ENCODE measurements at places on chromosomes 6 and 20. TPM values are rescaled to one million over a fixed set of nuclear protein-coding genes. Genes with fewer than 3 reads are reported as not detected.

DNA sequence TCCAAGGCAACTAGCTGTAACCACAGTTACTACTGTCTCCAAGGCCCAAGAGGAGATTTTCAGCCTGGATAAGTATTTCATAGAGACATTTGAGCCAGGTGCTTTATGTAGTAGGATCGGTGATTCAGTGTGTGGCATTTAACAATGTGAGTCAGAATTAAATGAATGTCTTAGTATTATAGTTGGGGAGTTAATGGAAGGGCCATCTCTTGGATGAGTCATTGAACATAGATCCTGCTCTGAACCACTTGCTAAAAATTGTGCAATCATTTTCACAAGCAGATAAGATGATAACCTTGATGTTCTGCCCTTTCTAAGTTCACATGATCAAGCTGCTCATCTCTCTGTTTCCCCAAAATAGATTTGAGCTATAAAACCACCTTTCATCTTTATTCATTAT is 668.9 kb upstream of the CITED2 start:
- no peaks in the 10 kb centered on the region for H3K27me3 ChIP-seq
- H3K4me1 ChIP-seq = peaks cover 16% of the 10 kb centered on the region
- H3K4me3 ChIP-seq = no peak overlapping the region

DNA sequence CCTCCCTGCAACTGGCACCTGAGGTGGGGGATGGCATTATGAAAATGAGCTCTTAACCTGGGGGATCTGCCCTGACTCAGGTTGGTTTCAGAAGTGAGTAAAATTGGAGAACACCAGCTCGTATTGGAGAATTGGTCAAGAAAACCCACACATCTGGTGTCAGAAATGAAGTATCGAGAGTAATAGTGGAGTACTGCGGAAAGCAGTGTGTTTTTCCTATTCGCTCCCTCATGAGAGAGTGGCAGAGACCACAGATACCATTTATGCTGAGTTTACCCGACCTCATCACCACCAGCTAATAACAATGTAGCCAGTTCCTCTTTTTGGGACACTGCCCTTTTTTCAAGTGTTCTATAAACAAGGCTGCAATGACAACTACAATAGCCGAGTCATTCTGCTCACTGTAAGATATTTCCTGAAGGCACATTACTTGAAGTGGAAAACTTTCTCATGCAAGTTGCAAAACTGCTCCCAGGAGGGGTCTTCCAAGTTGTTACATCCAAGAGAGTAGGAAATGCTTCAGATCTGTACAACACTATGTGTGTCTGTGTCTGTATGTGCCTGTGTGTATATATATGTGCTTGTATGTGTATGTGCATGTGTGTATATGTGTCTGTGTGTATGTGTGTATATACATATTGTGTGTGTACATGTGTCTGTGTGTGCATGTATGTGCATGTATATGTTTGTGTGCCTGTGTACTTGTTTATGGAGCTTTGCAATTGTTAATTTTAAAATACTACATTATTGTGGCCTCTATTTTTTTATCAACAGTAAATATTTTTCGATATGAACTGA is 106.0 kb upstream of the CST7 start:
- H3K27me3 ChIP-seq = no peaks in the 10 kb centered on the region
- no peaks in the 10 kb centered on the region for H3K4me1 ChIP-seq
- DNase-seq = no peak

DNA sequence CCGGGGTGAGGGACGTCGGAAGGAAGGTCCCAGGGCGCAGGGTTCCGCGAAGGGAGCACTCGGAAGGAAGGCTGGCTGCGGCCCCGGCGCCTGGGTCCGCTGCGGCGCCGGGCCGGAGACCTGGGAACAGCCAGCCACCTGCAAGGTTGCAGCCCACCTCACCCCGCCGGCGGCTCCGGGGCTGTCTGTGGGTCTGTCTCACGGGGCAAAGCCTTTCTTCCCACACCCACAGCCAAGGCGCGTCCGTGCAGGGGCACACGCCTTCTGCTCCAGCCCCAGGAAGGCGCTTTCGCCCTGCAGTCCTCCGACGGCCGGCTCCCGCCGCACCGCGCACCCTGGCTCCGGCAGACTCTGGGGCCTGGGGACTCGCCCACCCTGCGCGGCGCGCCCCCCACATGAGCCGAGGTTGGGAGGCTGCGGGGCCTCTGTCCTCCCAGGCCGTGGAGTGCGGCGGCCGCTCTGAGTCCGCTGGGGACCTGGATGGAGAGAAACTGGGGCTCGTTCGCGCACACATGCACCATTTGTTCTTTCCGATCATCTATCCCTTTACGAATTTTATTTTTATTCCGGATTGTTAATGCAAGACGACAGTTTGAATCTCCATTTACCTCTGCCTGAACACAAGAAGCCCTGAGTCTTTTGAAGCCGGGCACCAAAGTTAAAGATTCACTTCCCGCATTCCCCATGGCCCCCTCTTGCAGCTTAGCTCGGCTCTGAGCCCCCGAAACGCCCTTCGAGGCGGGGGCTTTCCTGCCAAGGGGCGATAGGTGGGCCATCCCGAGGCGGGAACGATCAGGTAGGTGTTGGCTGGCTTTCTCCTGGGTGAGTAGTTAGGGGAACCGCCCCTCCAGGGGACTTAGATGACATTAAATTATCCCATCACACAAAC is 4.5 kb upstream of the FOXC1 start:
- peaks cover 11% of the 10 kb centered on the region for H3K4me1 ChIP-seq
- peaks cover 37% of the 10 kb centered on the region for H3K27me3 ChIP-seq
- H3K27ac ChIP-seq = no peak overlapping the region

DNA sequence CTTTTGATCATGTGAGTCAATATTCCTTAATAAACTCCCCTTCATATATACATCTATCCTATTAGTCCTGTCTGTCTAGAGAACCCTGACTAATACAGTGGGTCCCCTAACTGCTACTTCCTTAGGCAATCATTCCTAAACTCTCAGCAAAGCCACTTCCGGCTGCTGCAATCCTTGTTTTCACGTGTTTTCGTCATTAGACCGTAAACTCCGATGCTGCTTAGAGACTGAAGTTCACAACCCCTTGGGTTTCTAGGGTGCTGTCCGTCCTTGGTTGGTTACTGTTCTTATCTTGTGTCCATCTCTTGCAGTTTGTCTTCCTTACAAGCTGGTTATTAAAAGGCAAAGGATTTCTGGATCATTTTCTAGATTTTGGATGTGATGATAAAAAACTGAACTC is 106.4 kb downstream of the GMPR start:
- peak overlapping the region; percentile 72 for H3K27ac ChIP-seq
- no peaks in the 10 kb centered on the region for H3K36me3 ChIP-seq
- no peaks in the 10 kb centered on the region for H3K27me3 ChIP-seq

DNA sequence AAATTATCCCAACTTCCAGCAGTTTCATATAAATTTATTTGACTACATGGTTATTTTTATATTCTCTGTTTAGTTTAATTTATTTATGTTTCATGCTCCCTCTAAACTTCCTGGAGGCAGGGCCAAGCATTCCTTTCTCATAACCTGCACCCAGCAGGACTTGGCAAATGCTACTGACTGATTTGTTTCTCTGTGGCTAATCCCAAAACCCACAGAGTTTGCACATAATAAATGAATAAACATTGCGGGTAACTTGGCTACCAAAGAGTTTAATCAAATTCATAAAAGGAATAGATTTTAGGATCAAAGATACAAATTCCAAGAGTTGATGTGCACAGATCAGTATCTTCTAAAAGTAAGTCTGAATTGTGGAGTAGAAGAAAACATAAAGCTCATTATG is 239.5 kb downstream of the SLC35F1 start:
- H3K36me3 ChIP-seq = no peaks in the 10 kb centered on the region
- DNase-seq = no peak
- no peak overlapping the region for H3K4me3 ChIP-seq

- DNase-seq = no peak
- no peak overlapping the region for H3K4me3 ChIP-seq
- no peaks in the 10 kb centered on the region for H3K36me3 ChIP-seq
- H3K27ac ChIP-seq = no peak overlapping the region
Measured at GRCh38 chr6:14108571-14109410, 8.8 kb upstream of the CD83 start.

PTCHD4 gene
- 0.29 TPM for total RNA-seq

TMEM14C gene
- 219 TPM for total RNA-seq

DNA sequence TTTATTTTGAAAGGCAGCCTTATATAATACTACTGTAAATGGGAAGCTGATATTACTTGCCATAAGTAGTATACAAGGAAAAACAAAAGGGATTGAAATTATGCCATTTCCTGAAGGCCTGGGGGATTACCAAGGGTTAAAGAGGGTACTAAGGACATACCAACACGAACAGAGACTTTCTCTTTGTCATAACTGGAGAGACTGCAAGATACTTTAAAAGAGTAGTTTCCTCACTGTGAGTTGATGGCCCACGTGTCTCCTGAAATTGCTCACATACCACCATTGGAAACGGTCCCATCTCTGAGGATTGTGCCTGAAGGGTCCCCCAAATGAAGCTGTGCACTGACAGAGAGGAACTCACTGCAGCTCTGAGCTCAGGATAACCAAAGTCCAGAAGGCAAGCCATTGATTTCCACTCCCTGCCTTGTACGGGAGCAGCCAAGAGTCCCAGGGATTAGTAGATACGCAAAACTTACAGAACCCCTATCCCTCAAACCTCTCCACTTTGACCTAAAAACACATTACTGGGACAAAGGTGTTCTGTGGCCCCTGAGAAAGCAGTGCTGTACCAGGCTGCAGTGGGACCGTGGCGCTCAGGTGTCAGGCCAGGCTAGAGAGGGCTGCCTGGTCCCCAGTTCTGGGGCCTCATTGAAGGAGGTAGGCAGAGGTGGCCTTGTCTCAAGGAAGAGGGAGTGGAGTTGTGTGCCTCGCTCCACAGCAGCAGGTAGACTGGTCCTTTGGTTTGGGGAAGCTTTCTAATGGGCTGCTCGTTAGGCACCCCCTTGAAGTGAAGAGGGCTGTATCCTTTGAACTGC is 15.2 kb downstream of the PSMG4 start:
- H3K4me3 ChIP-seq = no peak overlapping the region
- no peak for DNase-seq
- no peaks in the 10 kb centered on the region for H3K27me3 ChIP-seq
- H3K27ac ChIP-seq = no peak overlapping the region
- no peaks in the 10 kb centered on the region for H3K4me1 ChIP-seq

DNA sequence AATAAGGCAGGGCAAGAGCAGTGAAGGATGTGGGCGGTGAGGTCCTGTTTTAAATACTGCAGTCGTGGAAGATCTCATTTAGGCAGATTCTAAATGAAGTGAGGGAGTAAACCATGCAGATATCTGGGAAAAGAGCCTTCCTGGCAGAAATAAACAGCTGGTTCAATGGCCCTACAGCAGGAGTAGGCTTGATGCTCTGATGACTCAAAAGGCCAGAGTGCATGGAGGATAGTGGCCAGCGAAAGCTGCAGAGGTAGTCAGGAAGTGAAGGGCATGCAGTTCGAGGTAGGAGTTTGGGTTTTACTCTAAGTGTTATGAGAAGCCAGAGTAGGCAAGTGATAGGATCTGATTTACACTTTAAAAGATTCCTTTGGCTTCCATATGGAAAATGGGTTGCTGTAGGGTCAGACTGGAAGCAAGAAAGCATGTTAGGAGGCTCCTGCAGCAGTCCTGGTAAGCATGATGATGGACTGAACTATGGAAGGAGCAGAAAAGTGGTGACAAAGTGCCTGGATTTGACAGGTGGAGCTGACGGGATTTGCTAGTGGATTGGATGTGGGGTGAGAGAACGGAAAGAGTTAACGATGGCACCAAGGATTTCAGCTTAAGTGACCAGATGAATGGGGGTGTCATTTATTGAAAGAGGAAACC is 150.0 kb downstream of the GJA10 start:
- H3K36me3 ChIP-seq = no peaks in the 10 kb centered on the region
- no peak overlapping the region for H3K4me3 ChIP-seq
- no peak for DNase-seq

DNA sequence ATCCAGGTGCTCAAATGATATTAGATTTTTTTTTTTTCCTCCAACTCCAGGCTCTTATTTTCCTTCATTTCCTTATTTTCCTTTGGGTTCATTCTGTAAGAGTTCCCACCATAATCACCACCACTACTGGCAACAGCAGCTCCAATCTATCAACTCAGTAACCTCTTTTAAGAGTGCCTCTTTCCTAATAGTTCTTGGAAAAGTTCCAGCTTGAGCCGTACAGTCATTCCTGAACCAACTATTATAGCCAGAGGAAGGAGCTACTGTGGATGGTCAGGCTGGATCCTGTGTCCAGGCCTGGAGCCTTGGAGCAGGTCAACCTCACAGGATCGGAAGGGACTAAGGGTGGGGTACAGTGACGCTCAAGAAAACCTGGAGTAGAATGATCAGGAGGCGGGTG is 4.2 kb upstream of the ANGPT4 start:
- no peak overlapping the region for H3K27ac ChIP-seq
- H3K36me3 ChIP-seq = no peaks in the 10 kb centered on the region
- H3K4me1 ChIP-seq = no peaks in the 10 kb centered on the region
- H3K4me3 ChIP-seq = no peak overlapping the region

DNA sequence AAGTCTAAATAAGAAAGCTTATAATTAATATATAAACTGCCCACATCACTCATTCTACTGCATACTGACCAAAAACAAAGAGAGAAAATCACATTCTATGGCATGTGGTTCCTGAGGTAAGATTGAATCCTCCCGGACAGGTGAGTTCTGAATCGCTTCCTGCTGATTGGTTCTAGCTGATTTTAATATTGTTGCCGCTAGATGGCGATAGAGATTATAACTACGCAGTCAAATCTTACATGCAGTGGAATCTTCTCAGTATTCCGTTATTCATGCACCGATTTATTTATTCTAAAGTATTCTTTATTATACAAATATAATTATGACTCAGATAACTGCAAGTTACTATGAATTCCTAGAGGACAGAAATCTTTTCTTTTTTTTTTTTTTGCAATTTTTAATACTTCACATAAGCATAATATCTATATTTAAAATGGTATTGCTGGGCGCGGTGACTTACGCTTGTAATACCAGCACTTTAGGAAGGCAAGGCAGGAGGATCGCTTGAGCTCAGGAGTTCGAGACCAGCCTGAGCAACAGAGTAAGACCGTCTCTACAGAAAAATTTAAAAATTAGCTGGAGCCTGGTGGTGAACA is 24.2 kb upstream of the TMX4 start:
- H3K27me3 ChIP-seq = no peaks in the 10 kb centered on the region
- H3K4me1 ChIP-seq = no peaks in the 10 kb centered on the region
- H3K27ac ChIP-seq = no peak overlapping the region
- no peaks in the 10 kb centered on the region for H3K36me3 ChIP-seq
- no peak for DNase-seq

DNA sequence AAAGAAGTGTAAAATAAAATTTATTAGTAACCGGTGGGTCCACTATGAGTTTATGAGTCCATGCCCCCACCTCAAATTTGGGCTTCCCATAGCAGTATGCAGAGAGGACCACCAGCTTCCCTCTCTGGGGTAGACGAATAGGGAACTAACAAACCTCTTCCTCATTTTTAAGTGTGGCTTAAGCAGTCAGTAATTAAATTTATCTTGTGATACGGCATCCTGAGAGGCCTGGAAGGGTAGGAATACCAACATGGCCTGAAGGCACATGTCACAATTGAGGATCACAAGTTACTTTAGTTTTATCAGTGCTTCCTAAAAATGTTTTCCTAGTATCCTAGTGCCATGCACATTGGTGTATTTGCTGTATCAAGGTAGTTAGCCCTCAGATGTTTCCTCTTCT is 239.9 kb downstream of the HIVEP2 start:
- H3K36me3 ChIP-seq = no peaks in the 10 kb centered on the region
- no peaks in the 10 kb centered on the region for H3K27me3 ChIP-seq
- no peaks in the 10 kb centered on the region for H3K4me1 ChIP-seq
- H3K4me3 ChIP-seq = no peak overlapping the region
- DNase-seq = no peak
- H3K27ac ChIP-seq = no peak overlapping the region

PDYN gene
- not detected for total RNA-seq

VNN1 gene
- total RNA-seq = not detected

- no peaks in the 10 kb centered on the region for H3K4me1 ChIP-seq
- H3K27ac ChIP-seq = no peak overlapping the region
- DNase-seq = no peak
- H3K4me3 ChIP-seq = no peak overlapping the region
- no peaks in the 10 kb centered on the region for H3K36me3 ChIP-seq
- H3K27me3 ChIP-seq = no peaks in the 10 kb centered on the region
Measured at GRCh38 chr20:35963878-35964277, 4.5 kb upstream of the CNBD2 start.
